ENCODE measurements at places on chromosomes 12 and 14.

DNA sequence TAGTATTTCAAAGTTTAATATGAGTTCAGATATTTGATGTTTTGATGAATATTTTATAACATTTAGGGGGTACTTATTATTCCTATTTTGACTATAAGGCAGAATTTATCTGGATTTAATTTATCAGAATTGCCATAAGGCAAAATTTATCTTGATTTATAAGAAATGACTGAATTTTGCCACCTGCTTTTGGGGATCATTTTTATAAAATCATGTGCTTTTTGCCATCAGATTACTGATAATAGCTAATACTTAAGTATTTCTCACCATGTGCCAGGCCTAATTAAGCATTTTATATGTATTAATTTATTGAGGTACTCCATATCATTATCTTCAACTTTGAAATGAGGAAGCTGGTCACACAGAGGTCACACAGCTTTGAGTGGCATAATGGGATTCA is 423.7 kb downstream of the PRKD1 start:
- DNase-seq = no peak

- DNase-seq = no peak
Observed at GRCh38 chr12:110725267-110725666, 17.4 kb downstream of the PPP1CC start.

GRCh38 chr14:106490442-106490841 is 964.1 kb downstream of the TMEM121 start:
- DNase-seq = no peak

DNA sequence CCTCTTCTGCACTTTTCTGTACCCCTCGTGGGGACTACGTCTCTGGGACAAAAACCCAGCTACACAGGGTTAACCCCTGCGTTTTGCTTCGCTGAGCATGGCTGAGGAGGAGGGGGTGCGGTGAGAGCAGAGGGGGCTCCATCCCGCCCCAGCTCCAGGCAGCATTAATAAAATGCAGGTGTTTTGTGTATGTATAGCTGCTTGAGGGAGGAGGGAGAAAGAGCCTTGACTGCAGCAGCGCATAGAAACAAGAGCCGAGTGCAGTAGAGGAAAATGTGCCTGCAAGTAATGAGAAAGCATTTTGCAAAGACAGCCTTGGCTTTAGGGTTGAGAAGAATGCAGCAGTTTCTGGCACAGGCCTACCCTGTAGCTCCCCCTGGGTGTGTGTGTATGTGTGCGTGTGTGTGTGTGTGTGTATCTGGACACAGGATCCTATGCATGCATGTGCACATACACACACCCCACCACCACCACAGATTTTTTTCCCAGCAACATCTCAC is 103.9 kb downstream of the ZFP36L1 start:
- DNase-seq = no peak

GRCh38 chr12:33184161-33184560 is 255.5 kb downstream of the SYT10 start:
- no peak for DNase-seq

DNA sequence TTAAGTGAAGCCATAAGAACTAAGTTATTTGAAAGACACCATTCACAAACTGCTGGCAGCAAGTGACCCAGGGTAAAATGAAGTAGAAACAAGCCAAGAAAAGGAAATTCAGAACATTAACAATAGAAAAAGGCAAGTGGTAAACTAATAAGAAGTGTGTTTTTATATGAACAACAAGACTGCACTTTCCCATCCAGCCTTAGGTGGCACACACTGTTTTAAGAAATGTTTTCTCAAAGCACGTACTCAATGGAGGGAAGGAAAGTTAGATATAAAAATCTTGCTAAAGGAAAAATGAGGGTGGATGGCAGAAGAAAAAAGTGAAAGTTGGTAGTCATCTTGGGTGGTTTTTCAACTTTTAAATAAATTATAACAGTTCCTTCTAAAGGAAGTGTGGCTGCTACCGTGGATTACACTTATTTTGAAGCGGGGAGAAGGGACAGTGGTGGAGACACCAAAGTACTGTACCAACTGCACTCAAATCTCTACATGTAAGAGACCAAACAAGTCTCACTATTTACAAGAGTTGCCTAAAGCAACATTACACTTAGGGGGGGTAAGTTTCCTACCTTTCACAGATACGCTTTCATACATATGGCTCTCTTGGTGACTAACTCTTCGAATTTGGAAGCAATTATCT is 58.8 kb downstream of the SEL1L start:
- no peak for DNase-seq

GRCh38 chr12:116813271-116814041 is 67.8 kb downstream of the HRK start:
- no peak for DNase-seq

- peak; percentile 32 for DNase-seq
Observed at GRCh38 chr12:132190012-132190755, 45.9 kb downstream of the NOC4L start.

GRCh38 chr12:105783983-105784947 is 354.5 kb downstream of the NUAK1 start:
- no peak for DNase-seq

GRCh38 chr12:120735181-120735580 is 9.6 kb downstream of the ACADS start:
- DNase-seq = no peak

DNA sequence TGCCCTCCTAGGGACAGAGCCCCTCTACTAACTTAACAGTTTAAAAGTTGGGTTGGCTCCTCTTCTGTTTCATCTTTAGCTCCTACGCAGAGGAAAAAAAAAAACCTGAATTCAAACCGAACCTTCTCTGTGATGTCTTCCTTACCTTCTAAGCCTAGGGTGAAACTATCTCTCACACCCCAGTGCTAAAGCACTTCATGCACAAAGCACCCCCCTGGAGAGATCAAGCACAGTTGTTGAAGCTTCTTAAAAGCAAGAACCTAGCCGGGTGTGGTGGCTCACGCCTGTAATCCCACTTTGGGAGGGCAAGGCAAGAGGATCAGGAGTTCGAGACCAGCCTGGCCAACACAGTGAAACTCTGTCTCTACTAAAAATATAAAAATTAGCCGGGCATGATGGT is 37.6 kb downstream of the CORO1C start:
- DNase-seq = no peak

All from psoas muscle (tissue), 8 donors.